CD8-positive, alpha-beta memory T cell (primary cell): ENCODE measurements at places on chromosomes 11 and 22. TPM values are rescaled to one million over a fixed set of nuclear protein-coding genes. Genes with fewer than 3 reads are reported as not detected.

The SLC22A8 gene
- polyA plus RNA-seq, result not detected

The LDHAL6A gene
- polyA plus RNA-seq, result not detected

GRCh38 chr11:16358726-16359125, 2.4 kb upstream of the SOX6 start:
- no peaks in the 10 kb centered on the region for H3K36me3 ChIP-seq
- H3K27me3 ChIP-seq, result no peaks in the 10 kb centered on the region
- no peak for DNase-seq
- H3K4me3 ChIP-seq, result no peak overlapping the region

DNA sequence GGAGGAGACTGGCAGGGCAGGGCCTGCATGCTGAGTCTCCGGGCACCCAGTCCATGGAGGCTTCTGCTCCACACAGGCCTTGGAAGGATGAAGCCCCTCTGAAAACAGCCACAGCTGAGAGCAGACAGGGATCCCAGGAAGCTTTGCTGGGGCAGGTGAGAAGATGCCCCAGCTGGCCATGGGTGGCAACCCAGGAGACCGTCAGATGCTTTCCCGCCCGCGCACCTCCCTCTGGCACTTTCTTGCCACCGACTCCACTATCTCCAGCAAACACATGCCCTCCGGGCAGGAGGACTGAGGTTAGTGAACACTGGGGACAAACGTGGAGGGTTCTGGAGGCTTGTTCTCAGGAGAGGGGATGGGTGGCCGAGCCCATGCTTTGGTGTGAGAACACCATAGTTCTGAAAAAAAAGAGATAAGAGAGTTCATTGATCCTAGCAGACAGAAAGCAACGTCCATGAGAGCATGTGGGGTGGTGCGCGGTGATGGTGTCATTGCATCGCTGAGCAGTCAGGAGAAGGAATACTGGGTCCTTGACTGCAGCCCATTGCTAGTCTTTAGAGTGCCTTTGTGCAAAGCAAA, 2.3 kb downstream of the C1QTNF6 start:
- DNase-seq, result no peak
- no peaks in the 10 kb centered on the region for H3K27me3 ChIP-seq
- H3K27ac ChIP-seq, result no peak overlapping the region
- no peaks in the 10 kb centered on the region for H3K36me3 ChIP-seq
- H3K4me3 ChIP-seq, result peak overlapping the region; percentile 25
- H3K4me1 ChIP-seq, result peaks cover 55% of the 10 kb centered on the region

GRCh38 chr11:14418801-14419417, 59.9 kb upstream of the RRAS2 start:
- no peaks in the 10 kb centered on the region for H3K27me3 ChIP-seq
- no peak overlapping the region for H3K27ac ChIP-seq
- no peak for DNase-seq
- H3K36me3 ChIP-seq, result no peaks in the 10 kb centered on the region

DNA sequence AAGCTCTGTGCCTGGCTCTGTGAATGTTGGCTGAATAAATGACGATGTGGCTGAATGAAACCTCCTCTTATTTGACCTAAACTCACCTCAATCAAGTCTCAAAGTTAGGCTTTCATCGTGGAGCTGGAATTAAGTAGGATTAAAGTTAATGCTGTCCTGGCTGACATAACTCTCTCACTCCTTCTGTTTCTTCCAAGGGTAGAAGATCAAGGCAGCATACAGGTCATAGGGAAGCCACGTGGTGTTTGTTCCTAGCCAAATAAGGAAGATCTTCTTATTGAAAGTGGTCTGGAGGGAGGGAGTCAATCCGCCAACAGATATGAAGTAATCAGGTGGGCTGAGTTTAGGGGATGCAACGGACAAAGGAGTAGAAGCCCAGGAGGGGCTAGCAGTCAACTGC, 59.5 kb downstream of the TRIM29 start:
- no peaks in the 10 kb centered on the region for H3K36me3 ChIP-seq
- H3K27me3 ChIP-seq, result no peaks in the 10 kb centered on the region
- no peak overlapping the region for H3K4me3 ChIP-seq
- no peak overlapping the region for H3K27ac ChIP-seq
- no peaks in the 10 kb centered on the region for H3K4me1 ChIP-seq
- DNase-seq, result no peak
